Foreskin melanocyte (primary cell): ENCODE measurements at places on chromosomes 5 and 9.
A peak's percentile ranks its signal among the peaks of the same experiment; 100 is the strongest.

GRCh38 chr5:124253203-124253810, 493.1 kb downstream of the ZNF608 start:
- no peak for DNase-seq

DNA sequence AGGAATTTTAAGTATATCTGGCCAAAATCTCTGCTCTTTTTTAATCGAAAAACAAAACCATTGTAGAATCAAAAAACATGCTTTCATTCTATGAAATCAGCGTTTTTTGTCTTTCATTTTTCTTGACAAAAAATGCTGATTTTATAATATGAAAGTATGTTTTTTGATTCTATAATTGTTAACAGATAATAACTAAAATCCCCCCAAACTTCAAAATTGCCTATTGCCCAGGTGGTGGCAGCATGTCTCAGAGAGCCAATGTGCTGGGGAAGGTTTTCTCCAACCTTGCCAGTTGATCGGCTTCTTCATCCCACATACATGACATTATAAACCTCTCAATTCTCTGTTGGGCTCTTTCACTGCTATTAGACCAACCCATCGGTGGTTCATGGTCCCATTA, 5.1 kb upstream of the SMIM15 start:
- no peak for DNase-seq

DNA sequence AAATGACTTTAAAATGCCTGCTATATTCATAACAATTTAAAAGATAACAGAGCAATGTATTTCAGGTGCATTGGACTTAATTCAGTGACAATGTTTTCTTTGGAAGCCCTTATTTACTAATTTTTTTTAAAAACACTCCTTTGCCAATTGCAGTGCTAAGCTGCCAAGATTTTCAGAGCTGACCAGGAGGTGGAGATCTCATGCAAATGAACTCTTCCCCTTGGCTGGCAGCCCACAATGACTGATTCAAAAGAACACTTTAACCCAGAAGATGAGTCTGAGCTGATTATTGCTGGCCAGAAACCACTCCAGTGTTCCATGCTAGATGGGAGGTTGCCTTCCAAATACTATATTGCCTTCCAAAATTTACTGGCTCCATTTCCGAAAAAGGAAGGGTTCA, 128.3 kb upstream of the CCNH start:
- peak; percentile 16 for DNase-seq

GRCh38 chr9:89958086-89958485, 353.3 kb downstream of the GADD45G start:
- DNase-seq, result no peak

GRCh38 chr5:59275510-59276324, 617.8 kb downstream of the PDE4D start:
- peak; percentile 82 for DNase-seq

- DNase-seq, result no peak
These were observed 177.3 kb downstream of the MACROH2A1 start for GRCh38 chr5:135221696-135222095.

- no peak for DNase-seq
These were observed 21.4 kb downstream of the GLRA1 start for GRCh38 chr5:151903243-151903653.

GRCh38 chr9:90307891-90308290, 334.7 kb downstream of the DIRAS2 start:
- no peak for DNase-seq
